ENCODE measurements at places on chromosomes 7 and 10.

DNA sequence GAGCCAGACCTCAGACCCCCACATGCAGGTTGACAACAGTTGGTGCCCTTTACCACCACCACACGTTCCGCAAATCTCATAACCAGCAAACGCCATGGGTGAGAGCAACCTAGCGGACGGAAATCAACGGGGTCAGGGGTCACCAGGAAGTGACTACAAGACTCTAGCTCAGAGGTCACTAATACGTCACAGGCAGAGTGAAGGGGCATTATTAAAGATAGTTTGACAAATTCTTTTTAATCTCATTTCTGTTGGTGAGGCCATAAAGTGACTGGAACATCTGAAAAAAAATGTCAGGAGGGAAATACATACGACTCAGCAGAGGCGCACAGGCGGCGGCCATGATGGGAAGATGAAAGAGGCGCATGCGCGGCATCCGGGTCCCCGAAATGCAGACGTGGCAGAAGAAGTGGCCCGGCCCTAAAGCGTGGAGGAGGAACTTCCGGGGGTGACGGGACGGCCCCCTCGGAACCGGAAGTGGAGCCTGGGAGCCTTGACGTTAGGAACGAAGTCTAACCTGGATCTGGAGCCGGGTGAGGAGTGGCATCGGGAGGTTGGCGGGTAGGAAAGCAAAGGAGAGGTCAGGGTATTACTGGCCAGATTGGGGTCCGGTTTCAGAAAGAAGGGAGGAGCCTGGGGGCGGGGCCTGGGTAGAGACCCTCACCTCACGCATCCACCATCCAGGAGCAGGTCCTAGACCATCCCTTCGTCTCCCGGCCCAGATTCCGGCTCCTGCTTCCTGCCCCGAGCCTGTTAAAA lies at the start of gene SEC24C:
Gene SEC24C, plus strand, starts transcription at position 468 of the 759 bp plus-strand sequence. CDS start 2,461 bp downstream, outside the sequence.
- peak; percentile 98 for DNase-seq

GRCh38 chr10:78377356-78377755 lies 343.7 kb downstream of the RPS24 start:
- no peak for DNase-seq

DNA sequence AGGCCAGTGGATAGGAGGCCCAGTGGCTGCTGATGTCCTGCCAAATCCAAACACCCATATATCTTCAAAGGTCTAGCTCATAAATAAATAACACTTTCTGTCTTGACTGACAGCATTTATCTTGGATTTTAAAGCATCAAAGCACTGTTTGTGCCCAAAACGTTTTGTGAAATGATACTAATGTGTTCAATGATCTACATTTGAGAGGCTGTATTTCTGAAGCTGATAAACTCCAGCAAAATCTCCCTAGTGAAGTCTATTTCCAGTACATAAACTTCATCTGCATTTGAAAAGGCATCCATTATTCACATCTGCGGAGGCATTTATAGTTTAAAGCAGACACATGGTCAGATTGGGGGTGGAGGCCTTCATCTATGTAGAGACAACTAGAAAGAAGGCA lies 276.3 kb downstream of the HPSE2 start:
- no peak for DNase-seq

DNA sequence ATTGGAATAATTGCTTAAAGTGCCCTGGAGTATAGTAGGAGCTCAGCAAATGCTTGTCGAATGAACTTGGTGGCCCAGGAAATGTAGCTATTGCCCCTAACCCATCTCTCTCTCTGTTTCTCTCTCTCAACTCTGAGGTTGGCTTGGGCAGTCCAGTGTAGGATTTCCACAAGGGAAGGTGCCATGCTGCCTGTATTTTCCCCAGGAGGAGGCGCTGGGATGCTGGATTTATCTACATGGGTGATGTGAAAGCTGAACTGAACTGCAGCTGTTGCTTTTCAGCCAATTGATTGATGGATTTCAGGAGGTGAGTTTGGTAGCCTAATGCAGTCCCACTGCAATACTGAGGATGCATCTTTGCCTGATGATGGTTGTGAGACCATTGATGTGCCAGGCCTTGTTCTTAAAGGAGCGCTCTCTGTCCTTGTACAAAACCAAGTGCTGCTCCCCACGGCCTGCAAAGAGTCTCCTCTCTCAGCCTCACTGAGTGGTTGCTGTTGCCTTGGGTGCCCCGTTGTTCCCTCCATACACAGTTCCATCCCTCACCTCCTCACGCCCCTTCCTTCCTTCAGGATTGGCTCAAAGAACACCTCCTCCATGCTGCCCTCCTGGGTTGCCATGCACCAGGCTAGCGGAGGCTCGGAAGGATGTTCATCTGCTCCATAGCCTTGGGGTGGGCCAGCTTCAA lies 200.6 kb downstream of the GLRX3 start:
- no peak for DNase-seq

All from transverse colon (tissue), 4 donors.